Daoy (cell line): ENCODE measurements at places on chromosomes 7 and 10. TPM values are rescaled to one million over a fixed set of nuclear protein-coding genes. Genes with fewer than 3 reads are reported as not detected.

DNA sequence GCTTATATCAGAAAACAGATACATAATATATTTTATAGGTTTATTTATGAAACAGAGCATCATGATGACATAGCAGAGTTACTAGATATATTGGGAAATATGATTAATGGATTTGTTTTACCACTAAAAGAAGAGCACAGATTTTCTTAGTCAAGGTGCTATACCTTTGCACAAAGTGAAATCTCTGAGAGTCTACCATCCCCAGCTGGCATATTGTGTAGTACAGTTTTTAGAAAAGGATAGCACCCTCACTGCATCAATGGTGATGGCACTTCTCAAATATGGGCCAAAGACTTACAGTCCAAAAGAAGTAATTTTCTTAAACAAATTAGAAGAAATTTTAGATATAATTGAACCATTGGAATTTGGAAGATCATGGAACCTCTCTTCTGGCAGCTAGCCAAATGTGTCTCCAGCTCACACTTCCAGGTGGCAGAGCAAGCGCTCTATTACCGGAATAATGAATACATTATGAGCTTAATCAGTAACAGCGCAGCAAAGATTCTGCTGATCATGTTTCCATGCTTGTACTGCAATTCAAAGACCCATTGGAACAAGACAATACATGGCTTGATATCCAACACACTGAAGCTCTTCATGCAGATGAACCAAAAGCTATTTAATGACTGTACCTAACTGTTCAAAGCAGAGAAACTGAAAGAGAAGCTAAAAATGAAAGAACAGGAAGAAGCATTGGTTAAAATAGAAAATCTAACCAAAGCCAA is 21.9 kb upstream of the CREB3L2 start:
- no peak for DNase-seq

GRCh38 chr10:43260117-43260761 is 6.6 kb downstream of the RASGEF1A start:
- DNase-seq: peak; percentile 31

GRCh38 chr10:49191349-49191748 is 3.2 kb upstream of the TMEM273 start:
- no peak for DNase-seq

The ZNF800 gene
- total RNA-seq: 17.2 and 22.3 TPM in 2 replicates

GRCh38 chr7:101990811-101991418 is 173.5 kb downstream of the CUX1 start:
- DNase-seq: no peak

The ADAM12 gene
- 33.8 and 59.9 TPM in 2 replicates for total RNA-seq
